GM18507 (cell line): ENCODE measurements at places on chromosomes 13 and 19.
A peak's percentile ranks its signal among the peaks of the same experiment; 100 is the strongest.

DNA sequence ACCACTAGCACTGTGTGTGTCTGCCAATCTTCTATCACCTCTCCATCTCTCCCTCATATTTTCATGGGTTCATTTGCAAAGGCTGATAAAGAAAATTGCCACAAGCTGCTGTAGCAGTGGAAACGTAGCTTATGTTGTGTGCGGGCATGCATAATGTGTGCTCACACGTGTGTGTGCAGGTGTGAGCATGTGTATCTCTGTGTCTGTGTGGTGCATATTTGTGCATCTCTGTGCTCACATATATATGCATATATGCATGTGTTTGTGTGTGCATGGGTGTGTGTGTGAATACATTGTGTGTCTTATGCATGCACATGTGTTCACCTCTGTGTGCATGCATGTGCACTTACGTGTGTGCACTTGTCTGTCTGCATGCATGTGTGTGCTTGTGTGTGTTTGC lies 181.8 kb upstream of the UBL3 start:
- DNase-seq, result no peak

- no peak for DNase-seq
These were observed 17.6 kb downstream of the FOXO1 start for GRCh38 chr13:40648841-40649240.

DNA sequence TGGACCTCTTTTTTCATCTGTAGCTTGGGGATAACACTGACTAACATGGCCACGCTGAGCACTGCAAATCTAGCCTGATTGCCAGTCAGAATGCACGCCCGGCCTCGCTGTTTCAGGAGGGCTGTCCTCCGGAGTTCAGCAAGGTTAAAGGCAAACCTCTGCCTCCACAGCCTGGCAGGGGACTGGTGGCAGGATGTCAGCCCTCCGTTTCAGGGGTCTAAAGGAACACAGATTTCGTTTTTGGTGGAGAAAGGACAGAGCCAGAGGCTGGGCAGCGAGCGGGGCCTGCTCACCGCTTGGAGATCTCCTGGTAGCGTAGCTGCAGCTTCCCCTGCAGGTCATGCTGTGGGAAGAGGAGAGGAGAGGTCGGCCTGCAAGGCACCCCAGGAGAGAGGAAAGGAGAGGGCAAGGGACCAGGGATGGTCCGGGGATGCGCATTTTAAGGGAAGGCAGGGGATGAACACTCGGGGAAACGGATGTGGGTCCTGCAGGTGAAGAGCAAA lies 560 bp downstream of the NDUFA7 start:
- no peak for DNase-seq

- no peak for DNase-seq
These were observed 6.6 kb upstream of the DACH1 start for GRCh38 chr13:71873418-71874247.

- no peak for DNase-seq
These were observed 162.0 kb upstream of the SOX1 start for GRCh38 chr13:111904701-111905608.

DNA sequence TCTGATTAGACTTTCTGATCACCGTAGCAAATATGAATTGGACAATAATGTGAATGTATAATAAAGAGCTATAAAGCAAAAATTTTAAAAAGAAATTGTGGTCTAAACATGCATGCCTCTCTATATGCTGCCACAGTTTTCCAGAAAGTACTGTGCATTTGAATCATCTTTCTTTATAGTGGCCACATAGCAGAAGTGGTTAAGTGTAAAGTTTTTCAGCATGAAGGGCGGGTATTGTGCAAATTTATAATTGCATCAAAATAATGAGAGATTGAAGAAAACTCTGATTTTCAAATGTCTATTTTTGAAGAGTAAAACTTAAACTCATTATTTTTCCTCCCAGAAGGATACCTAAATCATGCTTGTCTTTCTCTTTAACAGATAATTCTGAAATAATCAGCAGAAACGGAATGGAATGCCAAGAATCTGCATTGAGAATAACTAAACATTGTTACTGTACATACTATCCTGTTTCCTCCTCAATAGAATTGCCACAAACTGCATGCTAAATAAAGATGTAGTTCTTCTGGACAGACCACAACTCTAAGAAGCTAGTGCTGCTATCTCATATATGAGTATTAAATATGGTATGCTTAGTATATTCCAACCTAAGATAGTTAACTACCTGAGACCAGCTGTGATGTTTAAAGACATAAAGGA lies 42.9 kb upstream of the RAP2A start:
- no peak for DNase-seq

DNA sequence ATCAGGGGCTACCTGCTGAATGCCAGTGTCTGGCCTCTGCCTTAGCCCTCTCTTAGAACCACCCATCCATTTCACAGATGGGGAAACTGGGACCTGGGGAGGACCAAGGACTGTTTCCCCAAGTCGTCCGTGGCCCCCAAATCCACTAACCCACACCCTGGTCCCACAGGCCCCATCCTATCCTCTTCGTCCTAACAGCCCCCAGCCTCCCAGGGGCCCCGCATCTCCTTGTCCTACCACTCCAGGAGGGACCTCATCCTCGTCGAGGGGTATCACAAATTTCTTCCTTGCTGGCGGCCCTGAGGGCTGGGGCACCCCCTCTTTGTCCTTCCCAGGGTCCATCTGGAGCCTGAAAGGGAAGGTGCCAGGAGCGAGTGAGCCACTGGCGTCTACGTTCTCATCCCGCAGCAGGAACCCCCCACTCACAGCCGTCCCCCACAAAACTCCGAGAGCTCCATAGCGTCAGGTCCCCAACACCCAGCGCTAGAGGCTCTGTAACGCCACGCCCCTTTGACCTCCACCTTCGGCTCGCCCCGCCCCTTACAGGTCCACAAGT lies 606 bp downstream of the ERCC1 start:
- no peak for DNase-seq

DNA sequence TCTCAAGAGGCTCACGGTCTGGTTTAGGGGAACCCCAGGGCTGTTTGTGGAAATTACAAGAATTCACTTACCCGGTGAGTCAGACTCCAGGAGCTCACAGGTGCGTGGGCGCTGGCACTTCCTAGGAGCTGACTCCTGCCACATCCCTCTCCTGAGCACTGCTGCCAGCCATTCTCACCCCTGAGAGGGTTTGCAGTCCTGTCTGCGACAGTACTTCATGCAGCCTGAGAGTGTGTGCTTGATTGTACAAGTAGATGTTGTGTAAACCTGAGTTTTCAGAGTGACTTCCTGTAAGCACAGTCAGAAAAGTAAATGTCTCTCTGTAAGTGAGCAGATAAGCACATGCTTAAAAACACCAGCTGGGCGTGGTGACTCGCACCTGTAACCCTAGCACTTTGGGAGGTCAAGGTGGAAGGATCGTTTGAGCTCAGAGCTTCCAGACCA lies 8.1 kb downstream of the MRPL4 start:
- no peak for DNase-seq

GRCh38 chr13:39016087-39016486 lies 21.8 kb downstream of the PROSER1 start:
- no peak for DNase-seq

GRCh38 chr19:49155820-49156346 lies 687 bp upstream of the HRC start:
- no peak for DNase-seq

DNA sequence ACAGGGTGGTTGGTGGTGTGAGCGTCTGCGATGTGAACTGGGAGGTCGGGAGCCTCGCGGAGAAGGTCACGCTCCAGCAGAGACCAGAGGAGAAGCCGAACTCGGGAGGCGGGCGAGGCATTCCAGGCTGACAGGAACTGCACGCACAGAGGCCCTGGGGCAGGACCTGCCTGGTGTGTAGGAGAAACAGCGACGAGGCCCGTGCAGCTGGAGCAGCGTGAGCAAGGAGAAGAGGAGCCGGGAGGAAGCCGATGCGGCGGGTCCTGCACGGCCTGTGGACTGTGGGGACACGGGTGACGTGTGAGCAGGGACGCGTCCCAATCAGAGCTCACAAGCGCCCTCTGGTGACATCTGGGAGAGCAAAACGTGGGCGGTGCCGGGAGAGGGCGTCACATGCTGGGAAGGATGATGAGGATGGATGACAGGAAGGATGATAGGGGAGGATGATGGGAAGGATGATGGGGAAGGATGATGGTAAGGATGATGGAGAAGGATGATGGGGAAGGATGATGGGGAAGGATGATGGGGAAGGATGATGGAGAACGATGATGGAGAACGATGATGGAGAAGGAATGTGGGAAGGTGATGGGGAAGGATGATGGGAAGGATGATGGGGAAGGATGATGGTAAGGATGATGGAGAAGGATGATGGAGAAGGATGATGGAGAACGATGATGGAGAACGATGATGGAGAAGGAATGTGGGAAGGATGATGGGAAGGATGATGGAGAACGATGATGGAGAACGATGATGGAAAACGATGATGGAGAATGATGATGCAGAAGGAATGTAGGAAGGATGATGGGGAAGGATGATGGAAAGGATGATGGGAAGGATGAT lies 16.1 kb upstream of the MADCAM1 start:
- no peak for DNase-seq

DNA sequence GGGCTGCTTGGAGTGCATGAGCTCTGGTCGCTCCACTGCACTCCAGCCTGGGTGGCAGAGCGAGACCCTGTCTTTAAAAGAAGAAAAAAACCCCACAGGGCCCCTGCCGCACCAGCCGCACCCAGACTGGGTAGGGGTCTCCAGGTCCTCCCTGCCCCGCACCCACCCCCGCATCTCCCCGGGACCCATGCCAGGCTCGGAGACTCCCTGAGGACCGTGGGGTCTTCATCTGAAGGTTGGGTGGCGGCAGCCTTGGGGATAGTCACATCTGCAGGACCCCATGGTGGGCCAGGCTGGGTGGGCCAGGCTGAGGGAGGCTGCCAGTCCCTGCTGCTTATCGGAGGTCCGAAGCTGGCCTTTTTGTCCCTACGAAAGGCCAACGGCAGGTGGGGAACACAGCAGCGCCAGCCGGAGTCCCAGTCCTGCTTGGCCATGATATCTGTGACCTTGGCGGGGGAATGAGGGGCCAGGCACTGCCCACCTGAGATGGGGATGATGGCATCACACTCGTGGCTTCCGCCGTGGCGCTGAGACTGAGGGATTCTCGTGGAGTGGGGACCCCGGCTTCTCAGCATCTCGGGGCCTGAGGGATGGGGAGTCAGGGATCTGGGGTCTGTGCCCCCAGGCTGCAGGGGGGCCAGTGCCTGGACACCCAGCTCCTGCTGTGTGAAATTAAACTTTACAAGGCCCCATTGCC lies 11.1 kb downstream of the EFNA2 start:
- no peak for DNase-seq

- no peak for DNase-seq
These were observed 1474.3 kb downstream of the UQCRFS1 start for GRCh38 chr19:27738569-27739193.

DNA sequence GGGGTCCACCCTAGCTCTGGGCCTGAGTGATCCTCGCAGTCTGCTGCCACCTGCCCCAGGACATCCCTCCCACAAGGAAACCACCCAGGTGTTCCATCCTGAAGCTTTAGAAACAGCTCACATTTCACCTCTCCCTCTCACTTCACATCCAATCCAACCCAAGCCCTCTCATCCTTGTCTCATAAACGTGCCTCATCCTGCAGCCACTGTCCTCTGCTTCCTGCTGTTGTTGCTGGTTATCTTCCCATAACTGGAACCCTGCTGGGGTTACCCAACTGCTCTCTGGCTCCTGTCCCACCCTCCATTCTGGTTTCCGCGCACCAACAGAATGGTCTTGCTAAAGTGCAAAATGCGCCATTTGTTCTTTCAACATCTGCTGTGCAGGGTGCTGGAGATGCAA lies 59.7 kb upstream of the MTIF3 start:
- no peak for DNase-seq

GRCh38 chr13:100506600-100507422 lies 81.8 kb downstream of the GGACT start:
- DNase-seq, result no peak

DNA sequence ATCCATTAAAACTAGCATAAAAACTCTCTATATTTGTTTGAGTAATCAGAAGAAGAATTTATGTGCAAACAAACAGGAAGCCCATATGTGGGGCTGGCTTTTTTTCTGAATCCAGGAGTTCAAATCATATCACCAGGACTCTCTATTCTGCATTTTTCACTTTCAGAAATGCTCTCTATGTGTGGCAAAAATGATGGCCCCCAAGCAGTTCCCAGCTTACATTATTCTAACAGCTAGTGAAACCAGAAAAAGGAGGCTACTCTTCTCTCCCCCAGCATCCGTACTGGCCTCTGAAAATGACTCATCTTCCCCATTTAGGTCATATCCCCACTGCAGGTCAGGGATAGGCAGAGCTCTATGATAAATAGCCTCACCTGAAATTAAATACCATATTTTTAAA lies 20.4 kb downstream of the RBM26 start:
- DNase-seq, result peak; percentile 32

- no peak for DNase-seq
These were observed 36.0 kb downstream of the KCTD15 start for GRCh38 chr19:33832633-33833032.

DNA sequence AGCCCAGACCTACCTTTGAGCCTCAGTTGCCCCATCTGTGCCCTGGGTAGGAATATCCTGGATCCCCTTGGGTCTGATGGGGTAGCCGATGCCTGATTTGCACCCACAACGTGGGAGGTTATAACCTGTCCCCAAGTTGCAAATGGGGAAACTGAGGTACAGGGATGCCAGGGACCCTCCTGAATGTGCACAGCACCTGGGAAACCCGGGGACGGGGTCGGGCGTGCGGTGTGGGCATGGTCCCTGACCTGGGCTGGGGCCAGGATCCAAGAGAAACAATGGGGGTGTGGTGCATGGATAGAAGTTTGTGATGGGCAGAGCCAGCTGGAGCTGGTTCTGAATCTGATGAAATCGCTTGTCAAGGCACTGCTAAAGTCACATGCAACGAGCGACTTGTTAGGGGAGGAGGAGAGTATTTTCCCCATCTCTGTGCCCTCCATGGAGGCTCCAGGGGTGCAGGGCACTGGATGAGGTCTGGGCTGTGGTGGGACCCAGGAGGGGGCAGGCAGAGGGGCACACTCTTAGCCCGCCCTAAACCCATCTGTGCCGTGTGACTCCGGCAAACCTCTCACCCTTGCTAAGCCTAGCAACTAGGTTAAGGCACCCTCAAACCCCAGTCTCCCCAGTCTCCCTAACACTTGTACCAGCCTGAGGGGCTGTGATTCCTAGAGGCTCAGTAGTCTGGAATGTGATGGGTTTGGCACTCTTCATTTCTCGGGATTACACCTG lies 749 bp downstream of the GDF15 start:
- no peak for DNase-seq

- DNase-seq, result peak; percentile 46
These were observed 9.5 kb upstream of the INSL3 start for GRCh38 chr19:17830567-17831418.

GRCh38 chr13:38090913-38091312 lies 221.3 kb upstream of the TRPC4 start:
- DNase-seq, result no peak

GRCh38 chr19:31517224-31518180 lies 168.3 kb upstream of the TSHZ3 start:
- no peak for DNase-seq

DNA sequence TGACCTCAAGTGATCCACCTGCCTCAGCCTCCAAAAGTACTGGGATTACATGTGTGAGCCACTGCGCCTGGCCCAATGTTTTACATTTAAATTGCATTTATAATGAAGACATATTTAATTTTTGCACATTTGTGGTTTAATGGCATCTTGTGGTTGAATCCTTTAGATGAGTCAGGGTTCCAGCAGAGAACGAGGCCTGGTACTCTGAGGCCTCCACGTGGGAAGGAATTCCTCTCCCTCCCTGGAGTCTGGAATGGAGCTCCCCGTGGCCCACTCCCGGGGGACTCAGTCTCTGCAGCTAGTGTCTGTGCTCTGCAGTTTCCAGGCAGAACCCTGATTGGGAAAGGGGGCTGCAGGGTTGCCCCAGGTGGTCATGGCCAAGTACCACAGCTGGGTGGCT lies 24.2 kb downstream of the ZFR2 start:
- DNase-seq, result no peak
